Foreskin melanocyte (primary cell): ENCODE measurements at places on chromosomes 2 and 18.

DNA sequence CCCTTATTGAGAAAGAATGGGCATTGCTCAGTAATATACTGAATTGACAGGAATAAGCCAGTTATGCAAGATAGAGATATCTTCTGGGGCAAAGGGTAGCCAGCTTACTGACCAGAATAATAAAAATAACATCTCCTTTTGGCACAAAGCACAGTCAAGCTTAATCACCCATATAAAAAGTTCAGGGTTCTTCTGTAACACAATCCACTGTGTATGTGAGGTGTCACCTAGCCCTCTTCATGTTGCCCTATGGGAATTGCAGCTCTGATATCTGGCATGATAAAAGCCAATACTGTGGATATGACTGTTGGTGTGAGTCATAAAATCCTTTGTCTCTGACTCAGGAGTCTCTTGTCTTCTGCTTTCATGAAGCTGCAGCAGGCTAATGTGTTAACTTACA is 90.8 kb downstream of the DSEL start:
- no peak for DNase-seq

- DNase-seq: no peak
These were observed 63.1 kb downstream of the FAM171B start for GRCh38 chr2:186757009-186757408.

DNA sequence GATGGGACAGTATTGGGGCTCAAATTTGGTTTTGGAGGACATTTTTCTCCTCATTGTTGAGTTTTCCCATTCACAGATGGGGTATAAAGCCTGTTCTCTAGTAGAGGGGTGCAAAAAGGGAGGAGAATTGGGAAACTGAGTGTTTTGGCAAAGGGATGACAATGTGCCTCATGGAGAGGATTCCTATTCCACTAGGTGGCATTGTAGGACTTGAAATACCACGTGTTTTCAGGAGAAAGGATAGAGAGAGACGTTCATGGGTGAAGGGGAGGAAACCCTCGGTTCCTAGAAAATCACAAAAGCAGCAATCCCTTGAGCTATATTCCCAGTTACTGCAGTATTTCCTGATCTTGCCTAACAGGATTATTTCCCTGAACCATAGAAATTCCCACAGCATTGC is 113.7 kb upstream of the SRD5A2 start:
- no peak for DNase-seq

- DNase-seq: no peak
These were observed 44.6 kb downstream of the SLC4A1AP start for GRCh38 chr2:27708257-27708654.

- peak; percentile 42 for DNase-seq
These were observed 157.8 kb downstream of the LDLRAD4 start for GRCh38 chr18:13376298-13376840.
